Tongue (tissue), 3 donors: ENCODE measurements at places on chromosomes 5 and 9. TPM values are rescaled to one million over a fixed set of nuclear protein-coding genes. Genes with fewer than 3 reads are reported as not detected.

The MARCOL gene
- not detected for total RNA-seq

The CTSV gene
- 2.9 TPM for total RNA-seq

The AGXT2 gene
- total RNA-seq: not detected

The POLR3G gene
- 1.5 TPM for total RNA-seq

The TESK1 gene
- total RNA-seq: 15.8 TPM
